ENCODE measurements at places on chromosomes 4 and X. TPM values are rescaled to one million over a fixed set of nuclear protein-coding genes. Genes with fewer than 3 reads are reported as not detected.

DNA sequence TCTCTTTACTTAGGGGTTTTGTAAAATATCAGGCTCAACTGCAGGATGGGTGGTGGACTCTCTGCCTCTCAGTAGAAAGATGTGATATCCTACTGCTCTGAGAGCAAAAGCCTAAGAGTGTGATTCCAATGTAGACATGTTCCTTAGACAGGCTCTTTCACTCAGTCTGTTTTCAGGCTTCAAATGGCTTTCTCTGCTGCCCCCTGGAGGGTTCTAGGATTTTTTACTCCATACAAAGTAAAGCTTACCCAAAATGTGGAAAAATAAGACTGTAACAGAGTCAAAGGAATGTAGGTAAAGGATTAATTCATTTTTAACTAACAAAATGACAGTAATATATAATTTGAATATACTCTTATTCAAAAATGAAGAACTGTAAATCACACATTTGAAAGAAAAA lies 32.1 kb downstream of the ZGRF1 start:
- DNase-seq: peak; percentile 26

- no peak for DNase-seq
These were observed 208.4 kb upstream of the HDX start for GRCh38 chrX:84710611-84711010.

MAGEB1 gene
- not detected for polyA plus RNA-seq

FAM9C gene
- 0.57 TPM for polyA plus RNA-seq

- no peak for DNase-seq
These were observed 38.3 kb downstream of the NDNF start for GRCh38 chr4:121034017-121034416.

GRCh38 chr4:78642934-78643333 lies 91.4 kb downstream of the ANXA3 start:
- DNase-seq: no peak

GRCh38 chr4:121642876-121643585 lies 53.7 kb downstream of the ANXA5 start:
- DNase-seq: no peak

DNA sequence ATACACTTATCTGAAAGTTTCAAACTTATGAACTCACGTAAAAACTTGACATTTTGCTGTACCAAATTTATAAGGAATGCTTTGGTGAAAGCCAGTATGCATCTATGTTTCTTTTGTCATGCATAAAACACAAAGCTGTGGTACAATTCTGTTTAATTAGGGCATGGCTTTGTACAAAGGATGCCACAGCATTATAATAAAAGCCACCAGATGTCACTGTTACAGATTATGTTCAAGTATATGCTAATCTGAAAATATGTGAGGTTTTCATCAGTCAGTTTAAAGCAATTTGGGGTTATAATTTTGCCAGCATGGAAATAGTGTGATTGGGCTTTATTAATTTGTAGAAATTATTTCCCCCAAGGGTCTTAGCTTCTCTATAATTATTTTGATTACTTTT lies 69.0 kb downstream of the ATOH1 start:
- DNase-seq: no peak

GRCh38 chr4:139794158-139794954 lies 128.7 kb downstream of the MGST2 start:
- no peak for DNase-seq

- no peak for DNase-seq
These were observed 1882.9 kb upstream of the AGA start for GRCh38 chr4:179325181-179325580.

DNA sequence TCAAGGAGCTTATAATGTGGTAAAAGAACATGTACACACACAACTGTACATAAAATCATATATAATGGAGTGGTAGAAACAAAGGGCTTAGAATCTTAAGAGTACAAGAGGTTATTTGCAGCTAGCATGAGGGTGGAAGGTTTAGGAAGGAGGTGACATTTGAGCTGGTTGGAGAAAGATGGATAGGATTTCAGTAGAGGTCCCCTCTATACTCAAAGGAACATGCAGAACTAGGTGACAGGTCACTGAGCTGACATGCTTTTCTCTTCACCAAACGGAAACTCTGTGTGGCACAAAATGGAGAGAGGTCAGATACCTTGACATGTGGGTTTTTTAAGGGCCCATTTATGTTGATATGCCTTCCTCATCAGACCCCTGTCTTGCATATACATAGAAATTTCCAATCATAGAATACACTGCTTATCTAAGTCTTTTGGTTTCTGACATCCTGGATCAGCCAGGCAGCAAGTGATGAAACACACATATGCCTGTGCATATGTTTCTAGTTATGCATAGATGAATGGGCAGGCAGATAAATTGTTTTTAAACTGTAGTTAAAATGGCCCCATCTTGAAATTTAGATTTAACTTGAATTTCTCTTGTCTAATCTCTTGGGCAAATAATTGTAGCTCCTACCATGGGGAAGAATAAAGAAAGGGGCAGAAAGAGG lies 29.3 kb downstream of the CLCN5 start:
- DNase-seq: no peak

GRCh38 chrX:132810488-132810887 lies 147.9 kb downstream of the HS6ST2 start:
- no peak for DNase-seq

DNA sequence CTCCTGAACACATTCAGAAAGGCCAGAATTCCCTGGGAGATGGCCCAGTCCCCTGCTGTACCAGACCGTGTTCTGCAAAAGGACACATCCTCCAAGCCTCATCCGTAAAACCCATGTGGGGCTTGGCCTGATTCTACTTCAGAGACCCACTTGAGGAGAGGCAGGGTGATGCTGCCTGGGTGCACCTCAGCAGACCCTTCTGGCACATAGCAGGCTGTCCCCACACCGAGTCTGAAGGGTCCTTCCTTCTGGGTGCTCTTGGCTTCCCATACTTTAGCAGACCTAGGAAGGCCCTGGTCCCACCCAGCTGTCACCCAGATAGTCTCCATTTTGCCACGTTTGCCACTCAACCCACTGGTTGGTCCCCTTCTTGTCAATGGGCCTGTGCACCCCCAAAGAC lies 270.1 kb upstream of the AGTR2 start:
- no peak for DNase-seq

CTAG1A gene
- polyA plus RNA-seq: not detected

DNA sequence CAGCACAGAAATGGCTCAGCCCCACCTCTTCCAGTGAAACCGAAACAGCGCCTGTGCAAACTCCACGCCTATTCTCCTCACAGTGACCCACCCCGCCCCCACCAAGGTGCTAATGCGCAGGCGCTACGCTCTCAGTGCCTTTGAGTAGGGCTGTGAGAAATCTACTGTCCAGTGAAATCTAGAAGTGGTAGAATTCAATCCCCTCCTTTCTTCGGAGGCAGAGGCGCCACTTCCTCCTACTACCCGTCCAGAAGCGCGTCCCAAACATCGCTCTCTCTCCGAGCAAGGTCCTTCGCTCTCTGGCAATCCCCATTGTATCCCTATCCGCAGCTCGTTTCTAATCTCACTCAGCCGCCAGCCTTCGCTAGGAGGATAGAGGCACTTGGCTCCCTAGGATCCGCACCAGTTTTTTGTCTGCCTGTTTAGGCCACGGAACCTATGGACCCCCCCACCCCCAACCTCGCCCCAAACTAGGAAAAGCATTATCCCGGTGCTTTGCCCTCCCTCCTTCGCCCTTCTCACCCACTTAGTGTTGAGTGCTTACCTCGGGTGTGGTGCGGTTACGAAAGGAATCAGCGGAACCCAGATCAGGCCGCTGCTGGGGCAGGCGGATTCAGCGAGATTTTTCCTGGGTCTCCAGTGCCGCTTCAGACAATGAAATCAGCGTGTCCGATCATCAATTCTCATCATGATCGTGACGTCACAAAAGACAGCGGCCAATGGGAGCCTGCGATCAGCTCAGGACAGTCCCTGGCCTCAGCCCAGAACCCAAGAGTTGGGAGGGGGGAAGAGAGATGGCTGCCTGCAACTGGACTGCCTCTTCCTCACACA lies at the start of gene HDX:
Gene HDX, minus strand, starts transcription at position 656 of the 831 bp plus-strand sequence. CDS start 27,056 bp downstream, outside the sequence.
- peak; percentile 66 for DNase-seq

DNA sequence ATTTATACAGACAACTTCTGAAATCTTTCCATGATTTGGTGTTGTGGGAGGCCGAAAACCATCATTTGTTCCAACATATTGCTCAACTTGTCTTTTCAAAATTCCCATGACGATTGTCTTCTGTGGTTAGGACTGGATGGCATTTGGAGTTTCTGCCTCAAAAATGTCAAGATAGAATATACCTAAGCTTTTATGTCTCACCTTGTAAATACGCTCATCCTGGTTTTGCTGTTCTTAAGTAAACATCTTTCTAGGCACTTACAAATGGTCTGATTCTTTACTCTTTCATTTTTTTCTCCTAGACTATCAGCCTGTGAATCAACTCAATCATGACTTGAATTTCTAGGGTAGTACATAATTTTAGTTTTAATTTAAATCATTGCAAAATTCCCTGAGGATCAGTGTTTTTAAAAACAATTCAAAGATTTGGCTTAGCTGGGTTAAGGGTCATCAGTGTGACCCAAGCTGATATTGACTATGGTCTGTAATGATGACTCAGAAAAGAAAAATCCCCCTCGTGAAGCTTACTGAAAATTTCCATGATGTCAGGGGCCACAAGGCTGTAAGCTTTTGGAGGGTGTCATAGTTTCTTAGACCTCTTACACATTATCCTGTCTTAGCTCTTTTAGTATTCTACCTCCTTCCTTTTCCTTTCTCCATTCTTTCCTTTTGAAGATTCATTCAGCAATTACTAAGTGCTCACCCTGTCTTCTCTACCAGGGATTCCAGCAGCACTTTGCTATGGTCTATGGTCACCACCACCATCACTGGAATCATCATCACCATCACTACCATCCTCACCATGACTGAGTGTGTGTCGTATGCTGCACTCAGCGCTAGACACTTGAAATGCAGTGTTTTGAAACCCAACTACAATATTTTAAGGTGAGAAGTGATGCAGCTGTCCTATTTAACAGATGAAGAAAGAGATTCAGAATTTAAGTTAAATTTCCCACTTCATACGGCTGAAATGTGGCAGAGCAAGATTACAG lies 124.4 kb downstream of the CPE start:
- no peak for DNase-seq

DNA sequence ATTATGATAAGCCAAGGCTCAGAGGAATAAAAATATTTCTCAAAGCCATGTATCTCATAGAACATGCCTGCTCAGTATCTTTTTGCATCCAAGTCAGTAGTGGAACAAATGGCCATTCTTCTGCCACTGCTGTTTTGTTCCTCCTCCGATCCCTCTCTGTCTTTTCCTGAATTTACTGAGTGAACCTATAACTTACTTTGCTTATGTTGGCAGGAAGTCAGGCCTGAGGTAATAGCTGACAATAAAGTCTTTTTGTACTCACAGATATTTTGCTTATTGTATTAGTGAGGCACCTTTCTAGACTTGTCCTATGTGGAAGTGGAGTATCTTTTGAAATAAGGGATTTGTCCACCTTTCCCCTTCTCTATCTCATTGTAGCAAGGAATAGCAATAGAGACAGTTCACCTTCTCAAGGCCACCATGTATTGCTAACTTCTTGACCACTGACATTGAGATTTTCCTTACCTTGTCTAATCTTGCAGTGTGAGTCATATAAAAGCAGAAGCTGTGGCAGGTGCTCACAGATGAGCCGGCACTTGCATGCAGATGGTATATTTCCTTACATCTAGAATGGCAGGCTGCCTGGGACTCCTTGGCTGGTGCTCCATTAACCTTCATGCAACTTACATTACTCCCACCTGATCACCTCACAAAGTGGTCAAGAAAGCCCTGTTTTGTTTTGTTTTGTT lies 68.2 kb downstream of the AGTR2 start:
- no peak for DNase-seq

NDST3 gene
- polyA plus RNA-seq: 3.2 TPM

DNA sequence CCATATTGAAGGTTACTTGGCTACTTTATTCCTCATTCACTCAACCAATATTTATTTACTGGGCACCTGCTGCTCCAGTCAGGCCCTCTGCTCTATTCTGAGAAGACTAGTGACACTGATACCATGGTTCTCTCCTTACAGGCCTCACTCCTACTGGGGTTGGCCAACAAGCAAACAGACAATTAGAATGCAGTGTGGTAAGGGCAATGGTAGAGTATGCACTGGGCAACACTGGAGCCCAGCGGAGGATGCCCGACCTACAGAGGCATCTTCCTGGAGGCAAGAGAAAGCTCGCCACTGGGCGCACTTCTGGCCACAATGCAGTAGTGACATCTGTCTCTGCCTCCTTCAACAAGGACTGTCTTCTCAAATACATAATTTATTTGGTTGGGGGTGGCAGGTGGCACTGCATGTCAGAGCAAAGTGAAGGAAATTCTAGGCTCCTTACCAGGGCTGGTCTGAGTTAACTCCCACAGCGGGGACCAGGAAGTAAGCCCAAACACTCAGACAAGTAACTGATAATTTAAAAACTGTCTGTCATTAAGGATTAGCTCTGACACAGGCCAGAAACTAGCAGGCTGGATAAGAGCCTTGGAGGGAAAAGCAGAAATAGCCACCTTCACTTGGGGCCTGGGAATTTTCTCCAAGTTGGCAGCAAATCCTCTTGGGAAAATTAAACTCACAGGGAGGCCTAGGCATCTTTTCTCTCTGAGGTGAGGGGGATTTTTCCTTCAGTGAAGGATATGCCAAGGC lies 150.7 kb upstream of the EOLA2 start:
- DNase-seq: no peak

DNA sequence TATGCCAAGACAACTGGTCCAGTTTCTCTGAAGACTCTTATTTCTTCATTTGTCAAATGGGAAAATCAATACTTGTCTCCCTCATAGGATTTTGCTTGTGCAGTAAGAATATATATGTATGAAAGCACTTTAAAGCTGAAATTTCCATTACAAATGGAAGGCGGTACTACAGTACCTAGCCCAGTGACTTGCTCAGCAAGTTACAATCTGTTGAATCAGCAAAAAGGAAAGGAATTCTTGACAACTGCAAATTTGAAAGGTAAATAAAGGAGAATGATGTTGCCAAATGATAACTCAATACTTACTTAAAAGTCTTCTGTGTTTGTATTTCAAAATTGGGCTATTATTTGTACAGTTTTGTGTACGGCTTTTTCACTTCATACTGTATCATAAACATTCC lies 71.1 kb downstream of the PKD2 start:
- no peak for DNase-seq

DIPK2B gene
- polyA plus RNA-seq: 9.2 TPM

GRCh38 chr4:102687982-102688433 lies 72.8 kb downstream of the MANBA start:
- no peak for DNase-seq

HGFAC gene
- polyA plus RNA-seq: 1.2 TPM

AFP gene
- 978 TPM for polyA plus RNA-seq

- no peak for DNase-seq
These were observed 4.4 kb upstream of the CCDC149 start for GRCh38 chr4:24917076-24917856.

TRPC3 gene
- polyA plus RNA-seq: 1.3 TPM

GRCh38 chrX:1587161-1587560 lies 4.2 kb upstream of the AKAP17A start:
- no peak for DNase-seq

- DNase-seq: no peak
These were observed 99.2 kb upstream of the AP1S2 start for GRCh38 chrX:15953801-15954200.

NEIL3 gene
- 5.3 TPM for polyA plus RNA-seq

DNA sequence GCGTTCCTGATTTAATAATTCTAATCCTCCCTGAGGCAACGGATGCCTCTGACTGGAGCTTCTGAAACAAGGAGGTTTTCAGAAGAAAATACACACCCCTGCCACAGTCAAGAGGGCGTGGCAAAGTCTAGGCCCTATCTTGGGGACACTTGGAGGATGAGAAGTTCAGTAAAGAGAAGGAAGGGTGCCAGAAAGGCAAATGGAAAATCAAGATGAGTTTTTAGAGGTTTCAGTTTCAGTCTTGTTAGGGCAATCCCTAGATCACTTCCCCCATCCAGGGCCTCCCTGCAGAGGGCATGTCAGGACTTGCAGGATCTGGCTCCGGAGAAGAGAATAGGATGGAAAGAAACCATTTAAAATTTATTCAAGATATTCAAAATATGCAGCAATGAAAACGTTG lies 28.5 kb upstream of the FGF2 start:
- no peak for DNase-seq
